ENCODE measurements at places on chromosomes 2 and 18.

GRCh38 chr2:190190507-190191162 is 128.1 kb upstream of the MSTN start:
- DNase-seq = no peak

DNA sequence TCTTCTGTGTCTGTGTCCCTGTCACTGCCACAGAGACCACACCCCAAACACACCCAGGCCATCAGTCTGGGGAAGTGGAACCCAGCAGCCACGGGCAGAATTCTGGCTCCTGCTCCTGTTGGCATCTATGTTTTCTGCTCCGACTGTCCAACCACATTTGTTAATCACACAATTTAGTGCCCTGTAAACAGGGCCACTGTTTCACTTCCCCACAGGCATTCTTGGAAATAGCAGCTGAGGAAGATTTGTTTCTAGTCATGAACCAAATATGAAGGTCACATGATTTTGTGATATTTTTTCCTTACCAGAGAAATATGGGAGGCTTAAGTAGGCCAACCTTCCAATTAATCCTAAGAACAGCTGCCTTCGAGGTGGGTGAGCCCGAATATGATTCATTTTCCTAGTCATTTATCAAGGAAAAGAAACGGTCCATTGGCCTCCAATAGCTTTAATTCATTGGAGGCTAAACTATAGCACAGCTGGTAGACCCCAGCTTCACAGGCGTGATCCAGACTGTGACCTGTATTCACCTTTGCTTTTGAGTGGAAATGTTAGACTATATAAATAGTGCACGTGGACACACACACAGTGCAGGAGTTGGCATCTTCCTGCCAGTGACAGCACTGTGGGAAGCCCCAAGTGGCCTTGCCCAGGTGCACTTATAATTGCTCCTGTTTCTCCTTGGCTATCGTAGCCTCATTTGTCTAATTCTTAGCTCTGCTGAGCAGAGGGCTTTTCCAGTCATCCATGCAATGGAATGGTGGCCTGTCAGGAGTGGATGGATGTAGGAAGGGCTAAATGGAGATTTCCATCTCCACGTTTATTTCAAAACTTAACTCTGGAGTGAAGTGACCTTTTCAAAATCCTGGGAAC is 267.9 kb downstream of the LPIN1 start:
- no peak for DNase-seq

- DNase-seq = no peak
Observed at GRCh38 chr2:85796341-85797262, 42.8 kb downstream of the ATOH8 start.

- DNase-seq = no peak
Observed at GRCh38 chr2:33029459-33029858, 82.7 kb downstream of the LTBP1 start.

GRCh38 chr18:55275039-55275901 is 312.7 kb downstream of the TCF4 start:
- no peak for DNase-seq

DNA sequence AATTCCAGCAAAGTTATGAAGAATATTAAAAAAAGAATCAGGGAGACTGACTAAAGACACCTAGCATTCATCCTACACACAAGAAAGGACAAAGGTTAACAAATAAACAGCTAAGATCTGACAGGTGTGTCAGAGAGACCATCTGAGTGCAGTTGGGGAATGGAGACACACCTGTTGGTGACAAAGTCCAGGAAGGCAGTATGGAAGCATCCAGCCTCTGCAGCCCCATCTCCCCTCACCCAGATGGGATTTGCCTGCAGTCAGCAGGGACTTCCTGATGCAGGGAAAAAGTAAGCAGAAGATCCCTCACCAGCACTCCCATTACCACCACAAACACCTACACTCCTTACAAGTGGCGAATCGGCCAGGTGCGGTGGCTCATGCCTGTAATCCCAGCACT is 37.9 kb downstream of the USP34 start:
- no peak for DNase-seq

DNA sequence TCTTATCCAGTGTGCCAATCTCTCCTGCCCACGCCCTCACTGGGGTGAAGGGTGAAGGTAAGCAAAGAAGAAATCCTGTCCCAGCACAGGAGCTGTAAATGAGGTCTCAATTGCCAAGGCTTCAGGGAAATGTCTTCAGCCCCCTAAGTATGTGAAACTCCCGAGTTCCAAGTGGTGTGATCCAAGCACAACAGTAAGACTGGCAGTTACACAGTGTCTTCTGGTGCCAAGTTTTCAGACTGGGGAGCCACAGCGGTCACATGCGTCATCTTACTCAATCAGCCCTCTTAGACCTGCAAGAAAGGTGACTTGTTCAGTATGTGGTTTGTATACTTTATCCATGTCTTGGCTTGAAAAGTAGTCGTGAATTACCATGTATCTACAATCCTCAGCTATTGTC is 55.0 kb upstream of the SPRED2 start:
- no peak for DNase-seq

DNA sequence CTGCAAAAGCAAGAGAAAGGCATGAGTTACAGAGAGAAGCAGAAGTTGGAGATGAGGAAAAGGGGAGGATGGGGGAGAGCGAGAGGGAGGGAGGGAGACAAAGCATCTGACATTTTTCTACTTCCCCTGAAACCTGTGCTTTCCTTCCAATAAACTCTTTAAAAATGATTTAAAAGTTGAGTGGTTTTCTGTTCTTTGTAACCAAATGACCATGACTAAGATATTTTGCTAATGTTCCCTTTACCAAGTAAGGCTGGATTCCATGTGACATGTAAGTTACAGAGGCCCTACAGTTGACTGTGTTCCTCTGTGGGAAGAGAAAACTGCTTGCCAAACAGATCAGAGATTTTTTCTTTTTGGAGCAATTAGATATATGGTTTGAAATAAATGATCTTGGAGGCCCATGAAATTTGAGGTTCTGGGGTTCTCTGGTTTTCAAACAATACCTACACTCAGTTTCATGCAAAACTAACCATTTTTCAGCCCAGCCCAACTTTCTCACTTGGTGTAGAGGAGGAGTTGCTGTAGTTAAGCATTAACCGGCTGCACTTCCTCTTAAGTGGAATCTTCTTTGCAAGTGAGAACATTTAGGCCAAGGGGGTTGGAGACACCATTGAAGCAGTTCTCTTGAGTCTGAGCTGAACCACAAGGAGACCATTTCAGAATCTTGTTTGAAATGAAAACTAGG is 34.5 kb downstream of the INSIG2 start:
- no peak for DNase-seq

Data from effector CD4-positive, alpha-beta T cell (primary cell).